Stimulated activated CD4-positive, alpha-beta T cell treated with anti-CD3 and anti-CD28 coated beads, Interleukin-15, amount 100 ng/mL, for 48 hours (primary cell): ENCODE measurements at places on chromosomes 5 and 9.

DNA sequence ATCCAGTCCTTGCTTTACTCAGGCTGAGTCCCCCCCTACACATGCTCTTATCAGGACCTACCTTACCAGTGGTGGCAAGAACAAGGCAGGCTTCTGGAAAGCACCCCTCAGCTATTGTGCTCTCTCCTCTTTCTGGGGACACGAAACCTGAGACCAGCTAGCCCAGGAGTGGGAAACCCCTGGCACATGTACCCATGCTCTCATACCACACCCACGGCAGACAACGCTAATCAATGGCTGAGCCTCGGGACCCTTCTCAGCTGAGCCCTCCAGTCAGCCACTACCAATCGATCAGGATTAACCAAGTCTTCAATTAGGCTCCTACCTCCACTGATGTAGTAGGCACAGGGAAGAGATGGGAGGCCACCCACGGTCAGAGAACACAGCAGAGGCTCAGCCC is 65.1 kb downstream of the VAV2 start:
- DNase-seq: no peak

DNA sequence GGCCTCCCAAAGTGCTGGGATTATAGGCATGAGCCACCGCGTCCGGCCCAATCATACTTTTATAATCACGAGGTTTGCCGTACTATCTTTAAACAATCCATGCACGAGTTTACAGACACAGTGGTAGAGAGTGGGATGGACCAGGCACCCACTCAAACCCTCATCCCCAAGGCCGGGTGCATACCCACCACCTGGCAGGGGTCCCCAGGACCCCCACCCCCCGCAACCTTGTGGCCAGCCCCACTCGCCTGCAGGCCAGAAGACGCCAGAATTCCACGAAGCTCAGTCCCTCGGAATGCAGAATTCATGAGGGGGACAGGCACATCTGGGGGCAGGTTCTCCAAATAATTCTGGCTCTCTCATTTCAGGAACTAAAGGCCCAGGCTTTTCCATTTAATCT is 17.1 kb downstream of the NACC2 start:
- DNase-seq: no peak

DNA sequence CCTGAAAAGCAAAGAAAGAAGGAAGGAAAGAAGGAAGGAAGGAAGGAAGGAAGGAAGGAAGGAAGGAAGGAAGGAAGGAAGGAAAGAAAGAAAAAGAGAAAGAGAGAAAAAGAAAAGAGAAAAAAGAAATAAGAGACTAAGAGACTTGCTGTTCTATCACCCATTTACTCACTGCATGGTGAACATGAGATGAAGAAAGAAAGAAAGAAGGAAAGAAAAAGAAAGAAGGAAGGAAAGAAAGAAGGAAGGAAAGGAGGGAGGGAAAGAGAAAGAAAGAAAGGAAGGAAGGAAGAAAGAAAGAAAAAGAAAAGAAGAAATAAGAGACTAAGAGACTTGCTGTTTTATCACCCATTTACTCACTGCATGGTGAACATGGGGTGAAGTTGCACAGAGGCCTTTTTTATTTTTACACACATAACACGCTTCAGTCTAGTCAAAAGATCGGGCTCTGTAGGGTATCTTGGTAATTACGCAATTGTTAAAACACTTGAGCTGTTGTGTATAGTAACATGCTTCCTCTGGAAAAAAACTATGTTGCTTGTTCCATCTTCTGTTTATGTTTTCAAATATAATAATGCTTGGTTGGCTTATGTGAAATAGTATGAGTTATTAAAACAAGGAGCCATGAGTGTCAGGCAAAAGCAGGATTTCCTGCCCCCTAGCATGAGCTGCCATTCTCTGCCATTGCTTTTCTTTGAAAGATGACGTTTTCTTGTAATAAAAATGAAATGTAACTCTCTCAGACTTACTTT is 119.3 kb upstream of the ZNF608 start:
- DNase-seq: no peak

DNA sequence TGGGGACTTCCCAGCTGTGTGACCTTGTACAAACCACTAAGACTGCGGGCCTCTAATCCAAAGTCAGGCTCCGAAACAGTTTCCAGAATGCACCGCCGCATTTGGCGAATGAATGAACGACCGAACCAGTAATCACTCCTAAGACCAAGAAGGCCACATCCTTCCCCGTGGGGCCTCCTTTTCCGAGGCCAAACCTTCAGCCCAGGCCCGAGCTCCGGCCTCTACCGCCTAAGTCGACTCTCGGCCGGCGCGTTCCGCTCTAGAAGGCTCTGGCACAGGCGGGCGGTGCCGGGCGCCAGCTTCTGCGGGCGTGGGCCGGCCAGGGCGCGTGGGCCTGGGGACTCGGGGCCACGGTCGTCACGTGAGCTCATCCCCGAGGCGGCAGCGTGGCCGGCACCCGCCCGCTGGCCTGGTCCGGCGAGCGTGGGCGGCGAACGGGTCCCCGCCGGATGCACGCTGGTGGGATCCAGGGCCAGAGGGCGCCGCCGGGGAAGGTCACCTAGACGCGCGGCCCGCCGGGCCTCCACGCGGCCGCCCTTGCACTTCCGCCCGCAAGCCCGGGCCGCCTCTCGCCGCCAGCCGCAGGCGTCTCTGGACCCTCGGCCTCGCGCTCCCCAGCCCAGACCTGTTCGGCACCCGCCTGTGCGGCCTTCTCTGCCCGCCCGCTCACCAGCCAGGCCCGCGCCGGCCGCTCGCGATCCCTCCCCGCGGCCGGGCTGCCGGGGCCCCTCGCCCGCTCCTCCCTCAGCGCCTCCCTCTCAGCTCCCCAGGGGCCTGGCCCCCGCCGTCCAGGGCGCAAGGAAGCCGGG is 754 bp downstream of the VDAC1 start:
- peak; percentile 29 for DNase-seq

- DNase-seq: no peak
Measured at GRCh38 chr5:102582696-102583095, 83.9 kb upstream of the SLCO6A1 start.
